Ovary (tissue), 10 donors: ENCODE measurements at places on chromosomes 16 and 17.

DNA sequence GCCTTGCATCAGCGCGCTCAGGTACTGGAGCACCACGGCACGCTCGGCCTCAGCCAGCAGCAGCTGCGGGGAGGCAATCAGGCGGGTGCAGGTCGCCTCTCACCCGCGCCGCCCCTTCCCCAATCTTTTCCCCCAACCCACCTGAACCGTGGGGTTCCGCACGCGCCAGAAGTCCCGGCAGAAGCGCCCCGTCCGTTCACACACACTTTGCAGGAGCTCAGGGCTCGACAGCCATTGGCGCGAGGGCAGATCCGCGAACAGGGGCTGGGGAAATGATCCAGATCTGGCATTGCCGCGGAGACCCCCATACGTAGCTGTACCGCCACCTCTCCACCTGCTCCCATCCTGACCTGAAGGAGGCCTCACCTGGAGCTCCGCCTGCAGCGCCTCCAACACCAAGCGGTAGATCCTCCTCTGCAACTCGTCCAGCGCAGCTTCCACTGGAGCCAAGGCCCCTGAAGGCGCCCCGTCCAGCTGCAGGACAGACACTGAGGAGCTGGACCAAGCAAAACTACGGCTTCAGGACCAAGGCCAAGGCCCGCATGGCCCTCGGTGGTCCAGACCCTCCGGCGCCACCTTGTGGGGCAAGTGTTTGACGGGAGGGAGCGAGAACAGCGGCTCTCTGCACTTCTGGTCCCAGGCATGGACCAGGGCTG, 1.4 kb upstream of the MATCAP1 start:
- peak; percentile 95 for DNase-seq

DNA sequence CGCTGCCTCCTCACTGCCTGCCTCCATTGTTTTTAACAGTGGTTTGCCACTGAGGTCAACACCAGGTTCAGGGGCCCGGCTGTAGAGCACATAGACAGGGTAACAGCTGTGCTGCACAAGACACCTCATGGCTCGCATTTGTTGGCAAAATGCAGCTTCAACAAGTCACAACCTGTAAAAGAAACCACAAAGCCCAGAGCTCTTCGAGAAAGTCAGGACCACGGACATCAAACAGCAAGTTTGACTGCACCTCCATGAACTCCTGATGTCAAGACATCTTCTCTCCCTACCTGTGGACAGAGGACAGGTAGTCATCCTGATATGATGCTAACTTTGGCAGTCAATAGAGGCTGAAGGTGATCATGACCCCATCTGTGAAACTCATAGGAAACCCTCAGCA, 142.4 kb upstream of the SOX9 start:
- DNase-seq: no peak

DNA sequence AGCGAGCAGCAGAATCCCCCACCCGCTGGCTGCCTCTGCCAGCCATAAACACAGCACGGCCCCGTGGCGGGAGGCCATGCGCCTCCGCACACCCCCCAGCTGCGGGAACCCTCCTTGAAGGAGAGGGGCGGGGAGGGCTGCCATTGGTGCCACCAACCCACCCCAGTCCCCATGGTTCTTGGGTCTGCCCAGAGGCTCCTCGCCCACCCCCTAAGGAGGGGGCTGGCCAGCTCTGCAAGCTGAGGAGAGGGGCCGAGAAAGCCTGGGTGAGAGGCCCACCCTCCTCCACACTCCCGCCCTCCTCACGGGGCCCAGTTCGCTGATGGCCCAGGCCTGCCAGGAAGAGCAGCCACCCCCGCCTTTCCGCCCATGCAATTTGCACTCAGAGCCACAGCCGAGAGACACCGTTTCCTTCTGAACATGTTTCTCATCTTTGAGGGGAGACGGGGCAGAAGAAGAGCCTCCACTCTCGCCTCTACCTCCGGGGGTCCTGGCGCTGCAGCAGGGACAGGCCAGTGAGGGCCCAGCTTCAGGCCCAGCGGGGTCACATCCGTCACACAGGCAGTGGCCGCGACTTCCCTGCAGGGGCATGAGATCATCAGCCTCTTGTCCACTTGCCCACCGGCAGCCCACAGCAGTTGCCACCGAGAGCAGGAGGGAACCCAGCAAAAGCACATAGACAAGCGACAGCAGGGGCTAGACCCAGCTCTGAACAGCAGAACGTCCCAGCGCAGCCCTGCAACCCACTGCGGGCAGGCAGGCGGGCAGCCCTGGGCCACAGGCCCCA, 23.0 kb downstream of the KATNB1 start:
- DNase-seq: no peak

- DNase-seq: no peak
Observed at GRCh38 chr17:63337579-63337978, 108.5 kb downstream of the CYB561 start.

DNA sequence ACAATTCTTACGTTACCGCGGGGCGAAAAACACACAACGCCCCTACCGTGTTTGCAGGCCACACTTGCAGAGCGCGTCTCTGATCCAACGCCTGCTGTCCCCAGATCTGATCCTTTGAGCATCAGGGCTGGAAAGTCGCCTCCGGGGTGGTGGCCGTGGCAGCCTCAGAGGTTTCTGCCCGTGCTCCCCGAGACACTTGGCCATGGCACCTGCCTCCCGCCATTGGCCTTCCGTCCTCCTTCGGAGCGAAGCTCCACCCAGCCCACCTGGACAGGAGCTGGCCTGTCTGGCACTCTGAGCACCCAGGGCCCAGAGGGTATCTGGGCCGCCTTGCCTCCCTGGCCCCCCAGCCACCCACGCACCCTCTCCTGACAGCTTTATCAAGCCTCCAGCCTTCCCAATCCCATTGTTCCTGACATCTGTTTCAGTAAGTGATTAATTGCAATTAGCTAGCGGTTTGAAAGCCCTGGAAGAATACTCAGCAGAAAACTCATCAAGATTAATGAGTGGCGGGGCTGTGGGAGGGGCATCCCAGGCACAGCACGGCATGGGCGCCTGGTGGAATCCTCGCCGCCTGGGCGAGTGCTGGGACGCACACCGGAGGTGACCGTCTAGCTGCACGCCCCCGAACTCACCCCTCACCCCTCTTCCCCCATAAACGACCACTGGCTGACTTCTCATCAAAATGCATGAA, 181.5 kb upstream of the GSE1 start:
- peak; percentile 38 for DNase-seq

GRCh38 chr17:57034807-57035754, 50.0 kb upstream of the AKAP1 start:
- DNase-seq: no peak

DNA sequence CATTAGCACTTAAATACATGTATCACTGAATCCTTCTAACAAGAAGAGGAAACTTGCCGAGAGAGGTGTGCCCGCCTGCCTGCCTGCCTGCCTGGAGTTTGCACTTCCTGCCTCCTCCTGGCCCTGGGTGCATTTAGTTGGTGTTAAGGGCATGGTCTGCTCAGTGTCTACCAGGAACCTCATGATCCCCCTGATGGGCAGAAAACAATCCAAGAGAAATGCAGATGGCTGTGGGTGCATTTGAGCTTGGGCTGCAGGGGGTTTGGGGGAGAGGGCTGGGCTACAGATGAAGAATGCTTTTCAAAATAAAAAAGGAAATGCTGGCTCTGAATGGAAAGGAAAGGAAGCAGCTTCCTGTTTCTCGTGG, 10.1 kb downstream of the KSR1 start:
- no peak for DNase-seq

GRCh38 chr16:29926711-29927052, 656 bp upstream of the KCTD13 start:
- DNase-seq: peak; percentile 32

DNA sequence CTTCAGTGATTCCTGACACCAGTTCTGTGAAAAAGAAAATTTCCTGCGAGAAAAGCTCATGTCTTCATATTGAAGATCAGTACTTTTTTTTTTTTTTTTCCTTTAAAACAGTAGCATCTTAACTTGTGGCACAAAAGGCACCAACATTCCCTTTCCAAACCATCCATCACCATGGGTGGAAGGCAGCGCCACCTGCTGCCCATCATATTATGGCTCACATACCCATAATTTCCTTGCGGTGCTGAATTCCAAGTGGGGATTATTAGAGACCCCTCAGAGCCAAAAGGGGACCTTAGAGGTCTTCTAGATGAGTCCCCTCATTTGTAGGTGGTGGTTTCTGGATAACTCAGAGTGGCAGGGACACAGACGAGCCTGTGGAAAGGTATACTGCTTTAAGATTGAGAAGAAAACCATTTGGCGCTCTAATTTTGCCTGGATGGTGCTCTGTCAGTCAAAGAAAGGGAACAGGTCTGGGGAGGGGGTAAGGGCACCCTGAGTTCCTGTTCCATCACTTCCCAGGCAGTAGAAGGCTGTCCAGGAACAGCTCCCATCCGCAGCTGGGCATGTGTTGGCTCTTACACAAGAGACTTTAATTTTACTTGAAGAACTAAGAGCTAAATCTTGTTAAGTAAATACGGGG, 7.9 kb upstream of the SOST start:
- DNase-seq: peak; percentile 52

- no peak for DNase-seq
Observed at GRCh38 chr17:6090253-6090652, 20.1 kb downstream of the WSCD1 start.

GRCh38 chr16:82331397-82331796, 161.4 kb upstream of the MPHOSPH6 start:
- no peak for DNase-seq

- DNase-seq: peak; percentile 46
Observed at GRCh38 chr17:17414341-17414805, 62.4 kb upstream of the MED9 start.

DNA sequence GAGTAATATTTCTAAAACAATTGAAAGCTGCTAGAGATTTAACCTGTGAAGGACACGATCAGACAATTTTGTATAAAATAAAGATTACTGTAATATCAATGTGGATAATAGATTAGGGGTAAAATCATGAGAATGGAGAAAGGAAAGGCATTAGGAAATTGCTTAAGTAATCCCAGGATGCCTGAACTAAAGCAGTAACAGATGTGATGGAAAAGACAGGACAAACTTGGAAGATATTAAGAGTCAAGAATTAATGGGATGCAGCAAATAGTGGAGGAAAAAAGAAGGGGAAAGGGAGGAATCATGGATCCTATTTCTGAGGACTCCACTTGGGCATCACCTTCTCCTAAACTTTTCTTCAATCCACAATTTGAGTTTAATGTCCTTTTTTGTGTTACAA, 437.1 kb upstream of the PMFBP1 start:
- DNase-seq: no peak

GRCh38 chr16:50806099-50807062, 64.5 kb downstream of the CYLD start:
- DNase-seq: peak; percentile 85

DNA sequence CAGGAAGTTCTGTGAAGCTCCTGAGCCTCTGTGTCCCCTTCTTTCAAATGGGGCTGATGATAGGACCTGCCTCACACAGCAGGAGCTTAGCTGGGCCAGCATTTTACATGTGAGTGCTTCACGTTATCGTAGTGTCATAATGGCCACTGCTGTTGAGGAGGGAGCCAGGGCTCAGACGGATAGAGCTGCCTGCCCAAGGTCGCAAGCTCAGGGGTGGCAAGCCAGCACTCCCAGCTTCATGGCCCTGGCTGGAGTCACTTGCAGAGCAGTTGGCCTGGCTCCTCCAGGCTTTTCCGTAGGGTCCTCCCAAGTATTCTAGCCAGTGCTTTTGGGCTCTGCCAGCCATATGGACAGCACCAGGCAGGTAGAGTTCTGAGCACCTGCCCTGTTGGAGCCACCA, 115.1 kb downstream of the SOCS1 start:
- DNase-seq: no peak

GRCh38 chr17:79622122-79622601, 11.3 kb upstream of the RBFOX3 start:
- peak; percentile 3 for DNase-seq

DNA sequence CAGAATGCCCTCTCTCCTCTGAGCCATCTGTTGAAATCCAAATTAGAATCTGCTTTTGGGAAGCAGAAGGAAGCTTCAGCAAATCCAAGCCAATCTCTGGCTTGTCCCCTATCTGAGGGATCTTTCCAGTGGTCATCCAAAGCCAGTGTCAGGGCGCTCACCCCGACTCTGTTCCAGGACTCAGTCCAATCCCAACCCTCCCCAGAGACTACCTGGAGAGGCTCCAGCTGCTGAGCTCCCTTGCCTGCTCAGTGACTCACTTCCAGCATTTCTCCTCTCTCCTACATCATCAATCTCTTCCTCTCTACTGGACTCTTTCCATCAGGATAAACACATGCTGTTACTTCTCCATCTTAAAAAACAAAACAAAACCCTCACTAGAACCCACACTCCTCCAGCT, 2.4 kb downstream of the MATCAP1 start:
- DNase-seq: peak; percentile 82

GRCh38 chr16:12095275-12096156, 119.0 kb downstream of the SNX29 start:
- DNase-seq: peak; percentile 87

DNA sequence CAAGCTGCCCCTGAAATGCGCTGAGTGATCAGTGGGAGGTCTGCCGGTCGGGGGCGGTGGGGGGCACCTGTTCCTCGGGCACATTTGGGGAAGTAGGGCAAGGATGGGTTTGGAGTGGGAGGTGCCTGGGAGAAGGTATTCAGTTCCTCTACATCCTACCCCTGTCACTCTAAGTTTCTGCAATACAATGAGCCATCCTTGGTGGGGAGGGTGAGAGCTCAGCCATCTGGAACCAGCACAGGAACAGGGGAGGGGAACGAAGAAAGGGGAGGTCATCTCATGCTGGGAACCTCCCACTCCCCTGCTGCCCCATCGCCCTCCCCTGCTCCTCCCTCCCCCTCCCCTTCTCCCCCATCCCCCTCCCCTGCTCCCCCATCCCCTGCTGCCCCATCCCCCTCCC, 4.2 kb downstream of the DPH1 start:
- no peak for DNase-seq

DNA sequence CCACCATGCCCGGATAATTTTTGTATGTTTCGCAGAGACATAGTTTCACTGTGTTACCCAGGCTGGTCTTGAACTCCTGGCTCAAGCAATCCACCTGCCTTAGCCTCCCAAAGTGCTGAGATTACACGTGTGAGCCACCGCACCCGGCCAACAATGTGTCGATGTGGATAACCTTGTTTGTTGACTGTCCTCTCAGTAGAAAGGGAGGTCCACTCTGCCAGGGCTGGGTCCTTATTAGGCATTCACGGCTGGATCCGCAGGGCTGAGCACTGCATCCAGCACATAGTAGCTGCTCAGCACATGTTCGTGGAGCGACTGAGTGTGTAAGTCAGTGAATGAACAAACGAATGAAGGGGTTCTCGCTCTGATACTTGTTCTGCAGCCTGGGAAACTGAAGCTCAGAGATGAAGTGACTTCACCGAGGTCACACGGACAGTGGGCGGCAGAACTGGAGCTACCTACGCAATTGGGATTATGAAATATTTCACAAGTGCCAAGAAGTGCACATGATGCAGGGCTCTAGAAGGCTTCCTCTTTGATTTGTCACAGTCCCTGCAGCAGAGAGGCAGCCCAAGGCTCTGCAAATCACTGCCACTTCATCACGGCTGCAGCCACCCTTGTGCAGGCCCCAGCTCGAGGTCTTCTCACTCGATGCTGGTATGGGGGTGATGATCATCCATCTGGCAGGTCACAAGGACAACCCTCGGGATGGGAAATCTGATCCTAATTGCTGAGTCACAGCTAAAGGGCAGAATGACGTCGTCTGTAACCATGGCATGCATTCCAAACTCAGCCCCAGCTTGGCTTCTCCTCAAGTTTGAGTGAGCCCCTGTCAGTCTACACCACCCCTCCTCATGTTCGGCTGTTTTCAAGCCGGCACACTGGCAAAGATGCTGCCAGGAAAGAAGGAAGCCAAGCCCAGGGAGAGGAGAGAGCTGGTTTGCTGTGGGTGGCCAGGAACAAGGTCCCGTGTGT, 28.0 kb upstream of the SNN start:
- DNase-seq: peak; percentile 76

- DNase-seq: peak; percentile 71
Observed at GRCh38 chr16:85420501-85421337, 192.4 kb upstream of the GSE1 start.
